ENCODE measurements at places on chromosomes 16 and 17. TPM values are rescaled to one million over a fixed set of nuclear protein-coding genes. Genes with fewer than 3 reads are reported as not detected.

Gene SPIRE2
- 2.4 TPM for total RNA-seq

Gene MT1F
- total RNA-seq = 0.20 TPM

Gene SLFN14
- not detected for total RNA-seq

Gene C17orf100
- total RNA-seq = 0.22 TPM

Gene CAMKK1
- total RNA-seq = 0.79 TPM

Gene TNFRSF13B
- total RNA-seq = not detected

Gene EXOC3L1
- total RNA-seq = 33.8 TPM

Gene TMC7
- 3.6 TPM for total RNA-seq

Gene DRC7
- total RNA-seq = 0.20 TPM

Gene C16orf46
- under 0.01 TPM for total RNA-seq

Gene PRRT2
- total RNA-seq = under 0.01 TPM

Gene IRX5
- total RNA-seq = 0.65 TPM

Gene CCL16
- total RNA-seq = under 0.01 TPM

Gene CBFA2T3
- total RNA-seq = not detected
